Fibroblast of lung (primary cell): ENCODE measurements at places on chromosomes 6 and 20. TPM values are rescaled to one million over a fixed set of nuclear protein-coding genes. Genes with fewer than 3 reads are reported as not detected.
A peak's percentile ranks its signal among the peaks of the same experiment; 100 is the strongest.

DNA sequence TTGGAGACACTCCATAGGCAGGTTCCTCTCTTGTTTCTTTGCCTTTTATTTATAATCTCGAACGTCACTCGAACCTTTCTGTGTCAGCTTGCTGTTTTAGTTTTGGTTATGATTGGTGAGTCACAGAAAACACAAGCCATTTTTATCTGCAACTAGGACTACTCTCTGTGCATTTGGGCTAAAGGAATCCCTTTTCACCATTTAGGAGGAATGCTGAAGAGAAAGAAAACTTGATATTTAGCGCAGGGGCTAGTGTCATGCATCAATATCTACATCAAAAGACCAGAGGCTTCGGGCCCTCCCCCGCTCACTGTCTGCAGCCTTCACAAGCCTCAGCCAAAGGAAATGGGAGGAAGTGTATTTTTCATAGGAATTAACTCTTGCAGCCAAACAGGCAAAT is 507.8 kb upstream of the CITED2 start:
- peaks cover 18% of the 10 kb centered on the region for H3K4me1 ChIP-seq
- H3K27me3 ChIP-seq = no peaks in the 10 kb centered on the region
- H3K4me3 ChIP-seq = no peak overlapping the region

GRCh38 chr20:2163757-2164156 is 62.1 kb downstream of the STK35 start:
- no peak for DNase-seq
- H3K36me3 ChIP-seq = no peaks in the 10 kb centered on the region
- H3K27ac ChIP-seq = no peak overlapping the region
- no peaks in the 10 kb centered on the region for H3K4me1 ChIP-seq

DNA sequence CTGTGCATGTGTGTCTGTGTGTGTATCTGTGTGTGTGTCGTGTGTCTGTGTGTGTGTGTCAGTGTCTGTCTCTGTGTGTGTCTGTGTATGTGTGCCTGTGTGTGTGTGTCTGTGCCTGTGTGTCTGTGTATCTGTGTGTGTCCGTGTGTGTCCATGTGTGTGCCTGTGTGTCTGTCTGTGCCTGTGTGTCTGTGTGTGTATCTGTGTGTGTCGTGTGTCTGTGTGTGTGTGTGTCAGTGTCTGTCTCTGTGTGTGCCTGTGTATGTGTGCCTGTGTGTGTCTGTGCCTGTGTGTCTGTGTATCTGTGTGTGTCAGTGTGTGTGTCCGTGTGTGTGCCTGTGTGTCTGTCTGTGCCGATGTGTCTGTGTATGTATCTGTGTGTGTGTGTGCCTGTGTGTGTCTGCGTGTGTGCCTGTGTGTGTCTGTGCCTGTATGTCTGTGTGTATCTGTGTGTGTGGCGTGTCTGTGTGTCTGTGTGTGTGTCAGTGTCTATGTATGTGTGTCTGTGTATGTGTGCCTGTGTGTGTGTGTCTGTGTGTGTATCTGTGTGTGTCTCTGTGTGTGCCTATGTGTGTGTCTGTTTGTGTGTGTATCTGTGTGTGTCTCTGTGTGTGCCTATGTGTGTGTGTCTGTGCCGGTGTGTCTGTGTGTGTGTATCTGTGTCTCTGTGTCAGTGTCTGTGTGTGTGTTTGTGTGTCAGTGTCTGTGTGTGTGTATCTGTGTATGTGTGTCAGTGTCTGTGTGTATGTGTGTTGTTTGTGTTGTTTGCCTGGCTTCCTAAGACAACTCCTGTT is 11.6 kb downstream of the SNPH start:
- H3K4me3 ChIP-seq = no peak overlapping the region
- DNase-seq = no peak
- peaks cover 3% of the 10 kb centered on the region for H3K4me1 ChIP-seq
- H3K36me3 ChIP-seq = peaks cover 2% of the 10 kb centered on the region
- no peak overlapping the region for H3K27ac ChIP-seq

Gene SAMD5
- 3.1 and 4.0 TPM in 2 replicates for total RNA-seq

DNA sequence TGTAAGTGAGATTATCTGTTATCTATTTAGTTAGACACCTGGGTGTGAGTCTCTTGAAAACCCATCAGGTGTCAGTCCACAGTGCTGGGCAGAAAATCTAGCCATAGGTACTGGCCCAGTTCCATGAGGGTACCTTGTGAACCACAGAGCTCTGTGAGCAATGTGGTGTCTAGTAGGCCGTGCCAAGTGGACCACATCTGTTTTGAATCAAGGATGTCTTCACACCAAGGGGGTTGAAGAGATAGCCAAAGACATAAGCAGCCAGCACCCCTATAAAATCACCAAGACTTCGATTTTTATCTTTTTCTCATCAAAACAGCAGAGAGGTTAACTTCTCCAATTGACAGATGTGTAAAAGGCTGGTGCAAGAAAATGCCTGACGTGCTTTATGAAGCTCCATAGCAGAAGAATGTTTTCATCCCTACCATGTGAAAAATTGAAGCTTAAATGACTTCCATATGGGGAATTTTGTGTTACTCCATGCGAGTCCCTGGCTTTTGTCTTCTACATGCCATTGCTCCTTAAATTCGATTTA is 368.7 kb downstream of the HAO1 start:
- H3K36me3 ChIP-seq = no peaks in the 10 kb centered on the region
- no peaks in the 10 kb centered on the region for H3K4me1 ChIP-seq
- H3K4me3 ChIP-seq = no peak overlapping the region
- H3K27ac ChIP-seq = no peak overlapping the region
- no peaks in the 10 kb centered on the region for H3K27me3 ChIP-seq
- DNase-seq = no peak

GRCh38 chr20:10478205-10478604 is 43.1 kb downstream of the SLX4IP start:
- H3K27ac ChIP-seq = no peak overlapping the region
- no peaks in the 10 kb centered on the region for H3K4me1 ChIP-seq
- no peak for DNase-seq
- no peaks in the 10 kb centered on the region for H3K27me3 ChIP-seq

Gene SLC17A2
- total RNA-seq = under 0.01 TPM in 1 of 2 replicates, not detected in the other

Gene C20orf202
- under 0.01 TPM in 1 of 2 replicates, not detected in the other for total RNA-seq

DNA sequence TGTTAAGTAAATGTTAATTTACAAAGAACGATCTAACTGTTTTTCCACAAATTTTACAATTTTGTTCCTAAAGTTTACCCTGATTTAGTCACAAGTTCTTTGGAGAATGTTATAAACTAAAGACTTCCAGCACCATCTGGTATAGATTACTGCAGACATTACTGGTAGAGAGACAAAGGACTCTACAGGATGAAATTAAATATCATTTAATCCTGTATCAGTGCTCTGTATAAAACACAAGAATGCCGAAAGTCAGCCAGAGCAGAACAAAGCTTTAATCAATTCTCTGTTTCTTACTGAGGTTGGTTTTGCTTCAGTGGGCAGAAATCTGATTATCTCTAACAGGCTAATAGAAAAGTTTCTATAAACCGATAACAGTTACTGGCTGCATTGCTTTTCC is 763.6 kb downstream of the TENT5A start:
- H3K36me3 ChIP-seq = no peaks in the 10 kb centered on the region
- H3K27me3 ChIP-seq = no peaks in the 10 kb centered on the region
- DNase-seq = no peak
- no peak overlapping the region for H3K27ac ChIP-seq

GRCh38 chr6:8238773-8239683 is 136.7 kb upstream of the EEF1E1 start:
- no peaks in the 10 kb centered on the region for H3K4me1 ChIP-seq
- no peak overlapping the region for H3K27ac ChIP-seq
- H3K36me3 ChIP-seq = no peaks in the 10 kb centered on the region
- no peak overlapping the region for H3K4me3 ChIP-seq
- no peaks in the 10 kb centered on the region for H3K27me3 ChIP-seq
- DNase-seq = no peak

DNA sequence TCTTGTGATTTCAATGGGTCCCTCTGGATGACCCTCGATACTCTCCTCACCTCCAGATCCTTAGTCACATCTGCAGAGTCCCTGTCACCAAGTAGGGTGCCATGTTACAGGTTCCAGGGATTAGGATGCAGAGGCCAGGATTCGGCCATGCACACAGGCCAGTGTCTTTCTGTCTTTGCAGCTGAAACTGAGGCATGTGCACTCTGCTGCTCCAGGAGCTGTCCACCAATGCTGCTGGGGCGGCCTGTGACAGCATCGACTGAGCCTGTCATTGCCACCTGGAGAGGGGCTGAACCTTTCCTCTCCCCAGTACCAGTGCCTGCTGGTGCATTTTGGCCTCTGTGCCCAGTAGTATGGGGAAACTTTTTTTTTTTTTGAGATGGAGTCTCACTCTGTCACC is 4.4 kb upstream of the RBM38 start:
- no peak overlapping the region for H3K4me3 ChIP-seq
- no peaks in the 10 kb centered on the region for H3K27me3 ChIP-seq
- H3K4me1 ChIP-seq = no peaks in the 10 kb centered on the region
- no peak overlapping the region for H3K27ac ChIP-seq
- H3K36me3 ChIP-seq = no peaks in the 10 kb centered on the region

DNA sequence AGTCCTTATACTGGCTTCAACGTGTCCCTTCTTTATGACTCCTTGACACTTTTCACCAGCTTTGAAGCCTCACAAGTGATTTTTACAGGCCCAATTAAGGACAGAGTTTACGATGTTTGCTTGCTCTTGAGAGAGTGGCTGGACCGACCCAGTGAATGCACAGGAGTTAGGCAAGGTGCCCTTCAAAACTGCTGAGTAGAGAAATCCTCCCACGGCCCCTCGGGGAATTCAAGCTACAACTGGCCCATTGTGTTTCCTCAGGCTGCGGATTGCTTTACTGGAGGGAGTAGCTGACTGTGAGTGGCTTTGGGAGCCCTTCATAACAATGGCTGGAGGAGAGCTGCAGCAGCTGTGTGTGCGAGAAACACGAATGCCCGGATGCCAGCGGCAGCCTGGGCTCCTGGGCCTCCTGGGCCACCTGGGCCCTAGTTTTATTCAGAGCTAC is 50.0 kb downstream of the SGK1 start:
- no peak for DNase-seq
- H3K4me1 ChIP-seq = no peaks in the 10 kb centered on the region
- no peak overlapping the region for H3K4me3 ChIP-seq
- no peak overlapping the region for H3K27ac ChIP-seq

Gene RAB44
- under 0.01 TPM in 2 replicates for total RNA-seq

- no peaks in the 10 kb centered on the region for H3K4me1 ChIP-seq
- no peak overlapping the region for H3K4me3 ChIP-seq
- no peak for DNase-seq
- no peaks in the 10 kb centered on the region for H3K36me3 ChIP-seq
Observed at GRCh38 chr6:28005152-28005890, 48.3 kb downstream of the OR2B6 start.

DNA sequence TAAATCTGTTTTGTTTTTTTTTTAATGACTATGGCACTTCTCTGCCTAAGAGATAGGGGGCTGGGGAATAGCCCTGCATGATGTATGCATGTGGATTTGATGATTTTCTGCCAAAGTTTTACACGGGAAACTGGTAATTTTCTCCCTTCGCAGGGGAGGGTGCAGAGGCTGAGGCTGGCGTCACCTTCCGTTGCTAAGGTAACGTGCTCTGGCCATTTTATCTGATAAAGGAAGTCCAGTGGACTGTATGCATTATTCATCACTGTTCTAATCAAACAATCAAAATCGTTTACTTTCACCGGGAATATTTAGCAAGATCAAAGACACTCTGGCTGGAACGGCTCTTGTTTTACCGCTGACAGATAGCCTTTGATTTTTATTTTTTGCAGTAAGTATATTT is 789 bp downstream of the PHACTR1 start:
- no peaks in the 10 kb centered on the region for H3K27me3 ChIP-seq
- no peak overlapping the region for H3K27ac ChIP-seq
- no peak overlapping the region for H3K4me3 ChIP-seq
- no peaks in the 10 kb centered on the region for H3K36me3 ChIP-seq

GRCh38 chr6:63140692-63141318 is 70.5 kb upstream of the FKBP1C start:
- no peaks in the 10 kb centered on the region for H3K36me3 ChIP-seq
- DNase-seq = no peak
- H3K27me3 ChIP-seq = no peaks in the 10 kb centered on the region
- no peaks in the 10 kb centered on the region for H3K4me1 ChIP-seq

DNA sequence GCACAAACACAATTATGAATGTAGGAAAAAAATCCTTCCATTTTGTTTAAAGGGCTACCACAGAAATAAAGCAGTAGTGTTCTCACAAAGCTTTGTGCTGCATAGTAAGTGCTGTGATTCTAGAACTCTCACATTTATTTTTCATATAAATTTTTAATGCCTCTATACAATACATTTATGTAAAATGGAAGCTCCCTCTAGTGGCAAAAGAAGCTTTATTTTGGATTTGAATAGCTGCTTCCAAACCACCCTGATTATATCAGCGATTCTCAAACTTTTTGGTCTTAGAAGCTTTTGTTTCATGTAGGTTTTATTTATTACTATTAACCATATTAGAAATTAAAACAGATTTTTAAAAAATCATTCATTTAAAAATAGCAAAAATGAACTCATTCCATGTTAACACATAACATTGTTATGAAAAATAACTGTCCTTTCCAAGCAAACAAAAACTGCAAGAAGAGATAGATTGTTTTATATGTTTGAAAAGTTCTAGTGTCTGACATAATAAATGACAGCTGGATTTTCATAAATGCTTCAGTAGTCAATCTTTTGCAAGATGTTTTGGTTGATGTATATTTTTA is 38.4 kb downstream of the HS3ST5 start:
- H3K27me3 ChIP-seq = no peaks in the 10 kb centered on the region
- DNase-seq = peak; percentile 12
- no peaks in the 10 kb centered on the region for H3K36me3 ChIP-seq
- H3K27ac ChIP-seq = no peak overlapping the region
- no peaks in the 10 kb centered on the region for H3K4me1 ChIP-seq

GRCh38 chr6:69866351-69866769 is at the start of gene COL19A1:
COL19A1 (plus strand) TSS chr6:69866556; CDS start chr6:69879568, 13,012 bp downstream.
- H3K27me3 ChIP-seq = peaks cover 3% of the 10 kb centered on the region

GRCh38 chr6:33273129-33273923 is 1.5 kb downstream of the RPS18 start:
- H3K36me3 ChIP-seq = peaks cover 24% of the 10 kb centered on the region
- H3K4me1 ChIP-seq = peaks cover 19% of the 10 kb centered on the region
- H3K4me3 ChIP-seq = peak overlapping the region; percentile 75
- H3K27me3 ChIP-seq = no peaks in the 10 kb centered on the region
- peak; percentile 11 for DNase-seq

Gene BMP6
- total RNA-seq = under 0.01 TPM in 2 replicates

DNA sequence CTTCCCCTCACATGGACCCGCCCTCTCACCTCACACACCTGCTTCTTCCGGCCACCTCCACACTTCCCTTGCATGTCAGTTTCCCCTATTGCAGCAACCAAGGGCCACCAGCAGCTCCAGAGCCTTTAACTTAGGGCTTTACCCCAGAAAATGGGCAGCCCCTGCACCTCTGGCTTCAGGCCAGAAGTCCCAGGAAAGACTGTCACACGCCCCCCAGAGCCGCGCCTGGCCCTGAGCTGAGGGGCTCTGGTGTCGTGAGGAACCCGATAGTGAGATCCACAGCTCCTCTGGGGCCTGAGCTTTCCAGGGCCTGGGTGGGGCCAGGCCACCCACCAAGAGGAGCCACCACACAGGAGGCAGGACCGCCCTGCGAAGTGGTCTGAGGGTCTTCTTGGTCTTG is 182.4 kb downstream of the DLL1 start:
- no peaks in the 10 kb centered on the region for H3K27me3 ChIP-seq
- H3K4me1 ChIP-seq = no peaks in the 10 kb centered on the region
- no peak for DNase-seq
